ENCODE measurements at places on chromosomes 2 and 18. TPM values are rescaled to one million over a fixed set of nuclear protein-coding genes. Genes with fewer than 3 reads are reported as not detected.

AGBL5 gene
- total RNA-seq: 17.1 TPM

CDH19 gene
- 0.09 TPM for total RNA-seq

SNRNP27 gene
- total RNA-seq: 28.2 TPM

REEP1 gene
- total RNA-seq: 0.09 TPM

CCDC85A gene
- 11.2 TPM for total RNA-seq

ELAC1 gene
- 3.6 TPM for total RNA-seq

ALPP gene
- not detected for total RNA-seq

TMEM247 gene
- not detected for total RNA-seq

ADD2 gene
- total RNA-seq: 4.3 TPM

GPR35 gene
- total RNA-seq: under 0.01 TPM

LYG2 gene
- not detected for total RNA-seq

TCF23 gene
- total RNA-seq: not detected

RGPD8 gene
- total RNA-seq: 21.5 TPM

CD8B2 gene
- total RNA-seq: not detected

Data from endothelial cell of coronary artery (primary cell).